ENCODE measurements at places on chromosomes 11 and 22. TPM values are rescaled to one million over a fixed set of nuclear protein-coding genes. Genes with fewer than 3 reads are reported as not detected.

LIN7C gene
- total RNA-seq: 62.5 TPM

DNA sequence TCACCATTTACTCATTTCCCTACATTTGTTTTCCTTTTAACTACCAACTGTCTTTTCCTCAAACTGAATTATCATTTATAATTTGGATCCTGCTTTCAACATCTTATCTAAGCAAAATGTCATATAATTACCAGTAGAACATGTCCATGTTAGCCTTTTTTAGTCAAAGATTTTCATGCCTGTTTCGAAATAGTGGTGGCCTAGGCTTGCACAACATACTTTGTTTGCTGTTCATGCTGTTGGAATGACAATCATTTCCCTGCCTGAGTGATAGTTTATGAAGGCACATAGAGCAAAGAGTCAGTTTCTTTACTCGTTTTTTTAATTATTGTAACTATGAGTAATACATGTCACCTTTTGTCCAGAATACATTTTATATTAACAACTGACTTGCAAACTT lies 144.3 kb upstream of the ANO3 start:
- DNase-seq: no peak

- DNase-seq: no peak
These were observed 10.3 kb upstream of the CCDC86 start for GRCh38 chr11:60831501-60832079.

DNA sequence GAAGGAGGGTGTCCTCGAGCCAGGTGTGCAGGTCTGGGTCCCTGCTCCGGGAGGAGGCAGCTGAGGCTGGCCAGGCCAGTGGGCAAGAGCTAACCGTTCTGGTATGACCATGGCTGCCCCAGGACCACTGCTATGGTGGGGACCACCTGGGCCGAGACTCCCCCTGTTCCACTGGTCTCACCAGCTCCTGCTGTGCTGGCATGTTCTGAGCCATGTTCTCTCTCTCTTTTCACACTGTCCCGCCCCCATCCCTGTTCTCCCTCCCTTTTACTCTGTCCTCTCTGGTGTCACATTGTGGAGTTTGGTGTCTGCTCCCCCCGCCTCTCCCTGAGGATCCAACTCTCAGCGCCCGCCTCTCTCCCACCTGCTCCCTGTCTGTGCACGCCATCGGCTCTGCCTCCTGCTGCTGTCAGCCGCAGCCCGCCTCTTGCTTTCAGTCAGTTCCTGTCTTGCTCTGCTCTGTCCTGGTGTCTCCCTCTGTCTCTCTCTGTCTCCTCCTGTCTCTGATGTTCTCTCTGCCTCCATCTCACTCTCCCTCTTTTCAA lies 66.4 kb downstream of the LRRC32 start:
- no peak for DNase-seq

NLRP14 gene
- total RNA-seq: 0.07 TPM

DNA sequence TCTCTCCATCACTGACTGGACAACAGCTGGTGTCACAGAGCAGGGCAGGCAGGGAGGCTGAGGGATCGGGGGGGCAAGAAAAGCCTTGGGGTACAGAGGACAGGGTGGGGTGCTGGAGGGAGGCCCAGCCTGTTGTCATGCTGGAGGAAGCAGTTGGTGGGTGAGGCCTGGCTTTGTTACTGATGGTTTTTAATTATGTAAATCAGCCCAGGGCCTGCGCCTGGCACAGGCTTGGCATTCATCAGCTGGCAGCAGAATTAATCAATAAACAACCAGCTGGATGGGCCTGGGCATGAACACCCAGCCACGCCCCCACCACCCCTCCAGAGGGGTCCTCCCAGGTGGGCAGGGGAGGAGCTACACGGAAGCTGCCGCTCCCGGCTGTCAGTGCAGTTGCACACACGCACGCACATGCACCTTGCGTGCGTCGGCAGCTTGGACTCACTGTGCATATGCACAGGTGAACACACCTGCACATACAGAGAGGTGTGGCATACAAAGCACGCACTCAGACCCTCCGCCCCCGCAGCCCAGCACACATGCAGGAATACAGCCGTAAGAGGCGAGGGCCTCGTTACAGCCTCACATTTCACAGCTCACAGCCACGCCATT lies 21.3 kb upstream of the ELFN2 start:
- no peak for DNase-seq

GRCh38 chr11:134750619-134751018 lies 338.6 kb upstream of the B3GAT1 start:
- DNase-seq: no peak

DNA sequence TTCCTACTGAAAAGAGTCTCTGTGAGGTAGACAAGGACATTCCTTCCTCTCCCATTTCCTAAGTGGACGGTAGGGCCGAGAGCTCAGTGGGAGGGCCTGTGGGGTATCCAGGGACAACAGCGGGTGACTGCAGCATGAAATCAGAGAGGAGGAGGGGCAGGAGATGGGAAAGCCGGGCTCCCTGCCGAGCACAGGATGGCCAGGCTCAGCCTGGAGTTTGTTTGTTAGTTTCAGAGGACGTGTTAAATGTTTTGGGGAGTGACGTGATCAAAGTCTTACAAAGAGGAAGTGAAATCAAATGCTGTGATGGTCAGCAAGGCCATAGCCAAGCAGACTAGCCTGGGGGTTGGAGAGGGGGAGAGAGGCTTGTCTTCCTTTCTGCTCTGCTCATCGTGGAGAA lies 152.7 kb downstream of the ADAMTS15 start:
- no peak for DNase-seq

- DNase-seq: no peak
These were observed 10.2 kb downstream of the C11orf96 start for GRCh38 chr11:43952401-43953342.

KCNE3 gene
- not detected for total RNA-seq

TMEM191C gene
- 2.4 TPM for total RNA-seq

DNA sequence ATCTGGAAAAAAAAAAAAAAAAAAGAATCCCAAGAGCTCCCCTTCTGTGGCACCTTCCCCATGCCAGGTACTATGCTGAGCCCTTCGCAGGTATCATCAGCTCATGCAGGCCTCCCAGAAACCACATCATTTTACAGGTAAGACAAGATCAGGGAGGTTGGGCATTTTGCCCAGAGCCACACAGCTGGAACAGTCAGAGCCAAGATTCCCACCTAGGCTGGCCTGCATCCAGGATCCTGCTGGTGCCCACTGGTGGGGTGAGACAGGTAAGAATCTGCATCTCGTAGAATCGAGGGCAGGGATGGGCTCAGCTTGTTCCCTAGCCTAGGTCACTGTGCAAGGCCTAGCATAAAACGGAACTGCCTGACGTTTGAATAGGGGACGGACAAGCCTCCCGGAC lies 15.7 kb upstream of the MEN1 start:
- DNase-seq: no peak

GRCh38 chr11:3959015-3959902 lies 103.8 kb downstream of the STIM1 start:
- DNase-seq: peak; percentile 44

GRCh38 chr22:33823552-33823951 lies 96.7 kb downstream of the LARGE1 start:
- DNase-seq: no peak

DNA sequence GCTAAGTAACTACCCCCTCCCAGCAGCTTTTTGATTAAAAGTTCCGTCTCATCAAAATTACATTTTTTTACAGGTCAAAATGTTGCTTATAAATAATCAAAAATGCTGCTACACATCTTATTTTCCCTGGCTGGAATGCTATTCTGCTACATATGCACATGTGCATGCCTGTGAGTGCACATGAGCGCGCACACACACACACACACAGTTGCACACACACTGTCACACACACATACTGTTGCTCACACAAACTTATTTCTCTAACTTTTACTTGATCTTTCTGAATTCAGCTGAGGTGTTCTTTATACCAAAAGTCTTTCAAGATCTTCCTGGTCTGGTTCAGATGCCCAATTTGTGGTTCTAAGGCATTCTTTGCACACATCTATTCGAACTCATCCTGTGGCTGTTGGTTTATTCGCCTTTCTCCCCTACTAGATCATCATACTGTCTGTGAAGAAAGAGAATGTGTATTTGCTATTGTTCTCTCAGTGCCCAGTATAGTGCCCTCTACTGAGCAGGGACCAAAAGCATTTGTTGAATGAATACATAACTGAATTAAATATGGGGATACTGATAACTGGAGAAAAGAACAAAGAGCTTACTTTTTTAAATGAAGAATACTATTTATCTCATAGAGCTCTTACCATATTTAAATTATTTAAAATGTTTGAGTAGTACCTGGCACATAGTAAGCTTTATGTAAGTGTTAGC lies 68.1 kb upstream of the CCDC179 start:
- DNase-seq: no peak

GRCh38 chr22:23089633-23090456 lies 19.5 kb downstream of the GNAZ start:
- DNase-seq: no peak

DNA sequence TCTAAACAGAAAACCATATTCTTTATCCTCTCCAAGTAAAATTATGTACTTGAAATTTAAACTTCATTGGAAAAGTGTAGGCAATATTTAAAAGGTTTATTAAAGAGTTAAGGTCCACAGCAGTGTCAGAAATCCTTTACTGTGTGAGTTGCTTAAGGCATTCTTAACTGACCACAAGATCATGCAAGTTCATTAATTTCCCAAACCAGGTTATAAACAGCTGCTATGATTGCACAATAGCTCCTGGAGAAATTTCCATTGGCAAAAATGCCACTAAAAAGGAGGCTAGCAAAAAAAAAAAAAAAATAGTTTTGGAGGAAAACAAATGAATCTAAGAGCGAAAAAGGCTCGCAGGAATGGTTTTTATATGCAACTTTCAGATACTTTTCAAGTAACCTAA lies 106.2 kb downstream of the ETS1 start:
- DNase-seq: no peak

GRCh38 chr22:45949258-45949870 lies 27.6 kb downstream of the WNT7B start:
- no peak for DNase-seq

All from NCI-H460 (cell line).